ENCODE measurements at places on chromosomes 12 and 14. TPM values are rescaled to one million over a fixed set of nuclear protein-coding genes. Genes with fewer than 3 reads are reported as not detected.

The KRT6B gene
- total RNA-seq: not detected

The CELA1 gene
- total RNA-seq: not detected

- no peak overlapping the region for H3K27ac ChIP-seq
- H3K4me3 ChIP-seq: no peak overlapping the region
- no peaks in the 10 kb centered on the region for H3K4me1 ChIP-seq
- H3K36me3 ChIP-seq: peaks cover 3% of the 10 kb centered on the region
These were observed 73.8 kb upstream of the ANKS1B start for GRCh38 chr12:100058482-100059029.

DNA sequence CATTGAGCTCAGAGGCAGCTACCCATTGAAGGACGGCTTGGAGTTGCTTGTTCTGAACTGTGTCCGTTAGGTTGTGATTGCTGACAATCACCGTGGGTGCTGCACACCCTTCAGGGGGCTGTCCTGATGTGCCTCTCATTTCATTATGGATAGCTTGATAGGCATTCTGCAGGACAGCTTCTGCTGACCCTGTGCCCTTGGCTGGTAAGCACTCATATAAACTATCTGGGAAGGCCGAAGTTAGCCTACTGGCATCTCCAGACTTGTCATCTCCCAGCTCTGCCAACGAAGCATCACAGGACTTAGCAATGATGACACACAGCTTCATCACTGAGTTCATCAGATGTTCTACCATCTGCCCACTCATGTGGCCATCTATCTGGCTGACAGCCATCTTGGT, 22.3 kb downstream of the AKAP3 start:
- H3K27me3 ChIP-seq: no peaks in the 10 kb centered on the region
- no peak overlapping the region for H3K4me3 ChIP-seq

- no peaks in the 10 kb centered on the region for H3K36me3 ChIP-seq
- no peaks in the 10 kb centered on the region for H3K27me3 ChIP-seq
- no peak overlapping the region for H3K4me3 ChIP-seq
- H3K27ac ChIP-seq: peak overlapping the region; percentile 55
- no peaks in the 10 kb centered on the region for H3K4me1 ChIP-seq
These were observed 24.1 kb upstream of the ATP2A2 start for GRCh38 chr12:110256780-110257431.

GRCh38 chr12:45803111-45803510, 73.6 kb downstream of the ARID2 start:
- no peak overlapping the region for H3K4me3 ChIP-seq
- no peak for DNase-seq
- no peaks in the 10 kb centered on the region for H3K36me3 ChIP-seq
- no peaks in the 10 kb centered on the region for H3K27me3 ChIP-seq
- no peak overlapping the region for H3K27ac ChIP-seq

DNA sequence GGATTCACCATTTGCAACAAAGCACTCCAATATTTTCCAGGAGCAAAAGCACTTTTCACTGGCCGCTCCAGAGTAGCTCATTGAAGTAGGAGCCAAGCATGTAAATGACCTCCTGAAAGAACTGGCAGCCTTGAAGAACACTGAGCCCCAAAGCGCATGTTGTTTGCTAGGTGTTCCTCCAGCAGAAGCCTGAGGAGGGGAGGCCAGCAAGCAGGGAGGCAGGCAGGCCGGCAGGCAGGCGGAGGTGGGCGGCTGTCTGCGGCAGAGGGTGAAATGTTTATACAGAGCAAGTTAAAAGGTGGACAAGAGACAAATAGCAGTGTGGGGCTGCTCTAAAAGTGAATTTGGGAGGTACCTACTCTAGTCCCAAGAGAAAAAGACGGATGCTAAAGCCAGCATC, 439.4 kb downstream of the CCDC91 start:
- H3K27ac ChIP-seq: no peak overlapping the region
- no peak for DNase-seq
- no peaks in the 10 kb centered on the region for H3K36me3 ChIP-seq
- no peaks in the 10 kb centered on the region for H3K27me3 ChIP-seq

DNA sequence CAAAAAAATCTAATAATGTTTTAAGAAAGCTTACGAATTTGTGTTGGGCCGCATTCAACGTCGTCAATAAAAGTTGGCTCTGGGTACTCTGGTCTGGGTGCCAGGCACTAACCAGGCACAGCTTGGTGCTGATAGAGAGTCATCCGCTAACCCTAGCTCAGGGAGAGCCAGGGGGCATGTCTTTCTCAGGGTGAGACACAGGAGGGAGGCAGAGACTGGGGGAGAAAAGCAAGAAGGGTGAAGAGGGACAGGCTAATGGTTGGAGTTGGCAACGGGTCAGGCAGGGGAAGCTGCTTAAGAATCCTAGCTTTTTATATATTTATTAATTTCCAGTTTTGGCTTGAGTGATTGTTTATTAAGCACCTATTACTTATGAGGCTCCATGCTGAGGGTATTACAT, 105.0 kb downstream of the CMKLR1 start:
- no peaks in the 10 kb centered on the region for H3K27me3 ChIP-seq
- H3K36me3 ChIP-seq: no peaks in the 10 kb centered on the region
- H3K27ac ChIP-seq: no peak overlapping the region
- no peak overlapping the region for H3K4me3 ChIP-seq
- no peak for DNase-seq
- no peaks in the 10 kb centered on the region for H3K4me1 ChIP-seq

All from aorta (tissue), 5 donors.